Activated T-helper 1 cell treated with anti-CD3 and anti-CD28 coated beads, Interleukin-2, amount 50 U/mL, for 16 hours (primary cell): ENCODE measurements at places on chromosomes 13 and 19.

- no peak for DNase-seq
These were observed 19.5 kb downstream of the NOVA2 start for GRCh38 chr19:45954156-45954555.

DNA sequence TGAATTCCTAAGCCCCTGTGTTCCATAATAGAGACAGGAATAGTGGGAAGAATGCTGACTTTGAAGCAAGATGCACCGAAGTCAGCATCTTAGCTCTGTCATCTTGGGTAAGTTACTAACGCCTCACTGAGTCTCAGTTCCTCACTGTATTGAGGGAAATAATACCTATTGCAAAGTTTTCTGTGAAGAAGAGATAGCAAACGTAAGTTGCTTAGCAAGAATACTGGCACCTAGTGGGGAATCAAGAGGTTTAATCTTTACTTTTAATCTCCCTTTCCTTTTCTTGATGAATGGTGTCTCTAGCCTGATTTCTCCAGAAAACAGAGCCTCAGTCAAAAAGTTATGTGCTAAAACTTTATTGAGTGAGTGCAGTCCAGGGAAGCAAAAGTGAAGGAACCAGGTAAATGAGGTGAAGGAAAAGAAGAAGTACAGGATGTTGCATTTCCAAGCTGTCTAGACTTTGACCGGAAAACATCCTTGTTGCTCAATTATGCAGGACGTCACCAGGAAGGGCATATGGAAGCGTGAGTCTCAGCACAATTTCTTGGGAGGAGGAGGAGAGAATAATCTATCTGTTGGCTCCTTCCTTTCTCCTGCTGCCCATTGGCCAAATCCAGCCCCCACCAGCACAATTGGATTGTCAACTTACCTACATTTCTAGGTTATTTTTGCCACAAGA, 210.0 kb downstream of the B3GLCT start:
- DNase-seq = no peak

- no peak for DNase-seq
These were observed 521 bp upstream of the ZNF665 start for GRCh38 chr19:53193535-53194222.

- no peak for DNase-seq
These were observed 27.0 kb downstream of the TMEM161A start for GRCh38 chr19:19111136-19111835.

DNA sequence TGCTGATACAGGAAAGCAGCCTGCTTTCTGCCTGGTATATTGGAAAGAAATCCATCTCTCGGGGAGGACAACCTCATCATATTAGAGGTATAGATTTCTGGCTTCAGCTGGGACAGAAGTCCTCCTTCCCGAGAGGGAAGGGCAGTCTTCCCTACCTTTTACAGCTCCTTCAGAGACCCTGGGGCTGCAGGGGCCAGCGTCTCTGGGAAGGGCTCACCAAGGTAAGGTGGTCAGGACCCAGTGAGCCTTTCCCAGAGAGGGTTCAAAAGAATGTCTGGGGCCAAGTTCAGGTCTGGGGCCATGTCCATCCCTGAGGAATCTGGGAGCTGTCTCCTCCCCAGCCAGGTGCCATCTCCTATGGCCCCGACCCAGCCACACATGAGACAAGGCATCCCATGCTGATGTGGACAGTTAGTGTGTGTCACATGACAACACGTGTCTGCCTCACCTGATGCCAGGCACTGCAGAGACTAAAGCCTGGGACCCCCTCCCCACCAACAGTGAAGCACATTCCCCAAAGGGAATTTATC, 136.4 kb downstream of the URI1 start:
- DNase-seq = no peak

DNA sequence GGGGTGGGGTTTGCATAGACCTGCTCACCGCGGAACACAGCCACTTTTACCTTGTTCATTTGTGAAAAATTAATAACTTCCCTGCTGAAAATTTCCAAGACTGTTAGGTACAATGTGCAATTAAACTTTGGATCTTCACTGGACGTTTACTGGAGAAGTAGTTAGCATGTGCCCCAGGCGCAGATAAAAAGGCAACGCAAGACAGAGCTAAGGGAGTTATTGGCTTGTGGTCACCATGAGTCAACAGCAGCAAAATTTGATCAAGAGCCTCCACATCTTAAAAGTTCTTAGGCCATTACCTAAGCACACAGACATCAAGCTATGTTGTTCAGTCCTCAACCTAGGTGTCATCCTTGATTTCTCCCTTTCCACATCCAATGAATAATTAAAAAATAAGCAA, 257.0 kb downstream of the LHFPL6 start:
- no peak for DNase-seq

DNA sequence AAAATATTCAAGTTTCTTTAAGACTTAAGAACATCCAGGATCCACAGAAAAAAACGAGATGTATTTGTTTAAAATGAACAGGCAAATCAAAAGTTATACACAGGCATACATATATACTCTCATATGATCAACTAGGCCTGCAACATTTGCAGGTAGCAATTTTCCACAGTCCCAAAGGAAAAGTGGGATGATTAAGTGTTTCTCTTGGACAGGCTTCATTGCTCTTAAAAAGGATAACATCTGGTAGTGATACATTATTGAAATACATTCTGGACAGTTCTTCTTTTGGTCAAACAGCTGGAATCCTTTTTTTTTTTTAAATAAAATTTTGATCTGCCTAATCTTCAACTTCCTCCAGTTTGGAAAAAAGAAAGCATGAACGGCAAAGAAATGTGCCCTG, 114.8 kb upstream of the TDRD3 start:
- no peak for DNase-seq

DNA sequence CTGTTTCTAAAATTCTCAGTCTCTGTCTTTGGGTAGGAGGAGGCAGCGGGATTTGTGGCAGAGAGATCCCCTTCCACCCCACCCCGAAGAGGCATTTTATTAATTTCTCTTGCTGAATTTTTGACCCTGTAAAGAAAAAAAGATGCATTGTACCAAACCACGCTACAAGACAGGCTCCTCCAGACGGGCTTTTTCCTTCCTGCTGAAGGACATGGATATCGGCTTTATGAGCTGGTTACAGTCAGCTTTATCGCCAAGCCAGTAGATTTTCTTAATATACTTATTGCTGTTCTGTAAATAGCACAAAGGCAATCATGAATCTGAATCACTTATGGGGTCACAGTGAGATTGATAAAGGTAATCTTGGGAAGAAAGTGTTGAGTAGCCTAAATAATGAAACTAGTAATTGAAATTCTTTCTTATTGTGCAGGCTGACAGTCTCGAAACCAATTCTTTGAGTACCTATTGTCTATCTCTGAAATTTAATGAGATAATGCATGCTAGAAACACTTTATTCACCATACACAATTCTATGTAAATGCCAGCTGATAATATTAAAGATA, 24.5 kb downstream of the MBNL2 start:
- no peak for DNase-seq

DNA sequence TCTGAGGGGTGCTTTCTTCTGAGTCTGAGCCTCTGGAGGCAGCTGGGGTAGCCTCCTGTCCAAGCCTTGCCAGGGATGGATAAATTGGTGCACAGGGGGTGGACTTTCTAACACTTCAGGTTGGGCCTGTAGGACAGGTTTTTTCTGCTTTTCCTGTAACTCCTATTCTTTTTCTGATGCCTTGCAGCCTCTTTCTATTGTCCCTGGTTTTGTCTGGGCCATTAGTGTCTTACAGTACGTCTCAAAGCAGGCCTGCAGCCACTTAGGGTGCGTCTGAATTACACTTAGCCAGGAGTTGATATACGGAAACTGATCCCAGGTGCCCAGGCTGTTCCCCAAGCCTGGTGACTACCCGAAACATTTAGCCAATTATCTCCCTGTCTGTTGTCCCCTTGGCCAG, 213.3 kb upstream of the HTR2A start:
- no peak for DNase-seq

DNA sequence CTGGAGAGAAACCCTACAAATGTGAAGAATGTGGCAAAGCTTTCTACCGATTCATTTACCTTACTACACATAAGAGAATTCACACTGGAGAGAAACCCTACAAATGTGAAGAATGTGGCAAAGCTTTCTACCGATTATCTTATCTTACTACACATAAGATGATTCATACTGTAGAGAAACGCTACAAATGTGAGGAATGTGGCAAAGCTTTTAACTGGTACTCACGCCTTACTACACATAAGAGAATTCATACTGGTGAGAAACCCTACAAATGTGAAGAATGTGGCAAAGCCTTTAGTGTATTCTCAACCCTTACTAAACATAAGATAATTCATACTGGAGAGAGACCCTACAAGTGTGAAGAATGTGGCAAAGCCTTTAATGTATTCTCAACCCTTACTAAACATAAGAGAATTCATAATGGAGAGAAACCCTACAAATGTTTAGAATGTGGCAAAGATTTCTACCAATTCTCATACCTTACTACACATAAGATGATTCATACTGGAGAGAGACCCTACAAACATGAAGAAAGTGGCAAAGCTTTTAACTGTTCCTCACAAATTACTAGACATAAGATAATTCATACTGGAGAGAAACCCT, 12.9 kb upstream of the ZNF493 start:
- DNase-seq = no peak

- no peak for DNase-seq
These were observed 312.1 kb upstream of the PCDH20 start for GRCh38 chr13:61727767-61728166.

GRCh38 chr19:58181902-58182576, 822 bp upstream of the ZNF274 start:
- peak; percentile 21 for DNase-seq

DNA sequence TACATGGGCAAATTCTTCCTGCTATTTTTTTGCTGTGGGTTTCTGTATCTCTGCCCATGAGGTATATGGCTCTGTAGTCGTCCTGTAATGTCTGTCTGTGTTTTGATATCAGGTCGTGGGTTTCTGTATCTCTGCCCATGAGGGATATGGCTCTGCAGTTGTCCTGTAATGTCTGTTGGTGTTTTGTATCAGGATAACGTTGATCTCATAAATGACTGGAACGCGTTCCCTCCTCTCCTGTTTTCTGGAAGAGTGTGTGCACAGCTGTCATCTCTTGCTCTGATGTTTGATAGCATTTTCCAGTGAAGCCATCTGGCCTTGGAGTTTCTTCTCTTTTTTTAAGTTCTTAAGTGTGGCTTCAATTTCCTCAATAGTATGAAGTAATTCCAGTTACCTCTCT, 57.2 kb downstream of the SOX1 start:
- DNase-seq = no peak

DNA sequence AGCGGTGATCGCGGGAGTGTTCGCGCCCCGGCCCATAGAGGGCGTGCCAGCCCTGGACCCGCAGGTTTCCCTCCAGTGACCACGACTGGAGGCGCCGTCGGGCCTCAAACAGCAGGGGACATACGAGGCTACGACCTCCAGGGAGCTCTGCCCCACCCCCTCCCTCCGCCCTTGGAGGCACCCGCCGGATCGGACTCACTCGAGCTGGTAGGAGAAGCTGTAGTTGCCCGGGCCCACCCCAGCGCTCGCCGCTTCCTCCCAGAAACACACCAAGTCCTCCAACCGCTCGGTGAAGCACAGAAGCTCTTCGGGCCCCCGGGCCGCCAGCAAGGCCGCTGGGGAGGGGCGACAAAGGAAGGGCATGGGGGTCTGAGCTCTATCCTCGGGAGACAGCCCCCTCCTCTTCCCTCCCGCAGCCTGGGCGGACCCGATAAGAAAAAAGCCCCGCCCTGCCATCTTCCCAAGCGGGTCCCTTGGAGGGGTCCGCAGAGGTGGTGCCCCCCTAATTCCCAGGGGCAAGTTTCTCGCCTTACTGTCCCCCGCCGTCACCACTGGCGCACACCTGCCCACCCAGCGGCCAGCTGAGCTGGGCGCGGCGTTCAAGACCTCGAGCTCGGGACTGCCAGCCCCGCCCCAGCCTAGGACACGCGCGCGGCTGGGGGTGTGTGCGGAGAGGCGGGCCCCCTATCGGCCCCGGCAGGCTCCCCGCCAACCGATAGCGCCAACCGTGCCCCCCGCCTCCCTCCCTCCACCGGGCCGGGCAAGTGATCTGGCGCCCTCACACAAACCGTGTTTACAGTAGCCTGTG, 1.0 kb downstream of the EPOR start:
- DNase-seq = no peak

GRCh38 chr19:33295621-33296487, 6.5 kb downstream of the CEBPA start:
- DNase-seq = no peak

DNA sequence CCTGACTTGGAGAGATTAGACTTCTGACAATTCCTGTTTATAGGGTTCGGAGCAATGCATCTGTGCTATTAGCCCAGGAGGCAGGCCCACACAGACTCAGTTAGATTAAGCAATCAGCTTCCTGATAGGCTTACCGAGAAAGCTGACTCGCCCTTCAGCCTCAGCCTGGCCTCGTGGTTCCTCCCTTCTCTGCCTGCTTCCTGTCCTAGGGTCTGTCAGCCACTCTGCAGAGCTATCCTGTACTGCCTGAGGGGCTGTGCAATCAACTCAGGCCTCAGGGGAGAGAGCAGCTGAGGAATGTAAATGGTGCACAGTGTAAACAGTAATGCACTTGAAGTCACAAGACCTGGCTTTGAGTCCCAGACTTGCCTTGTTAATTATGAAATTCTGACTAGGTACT, 30.7 kb downstream of the HTR2A start:
- no peak for DNase-seq

GRCh38 chr13:61466280-61466679, 50.6 kb upstream of the PCDH20 start:
- no peak for DNase-seq

- no peak for DNase-seq
These were observed 3.3 kb downstream of the COL4A1 start for GRCh38 chr13:110303644-110304043.

- no peak for DNase-seq
These were observed 94.8 kb upstream of the AKAP11 start for GRCh38 chr13:42177189-42177588.

DNA sequence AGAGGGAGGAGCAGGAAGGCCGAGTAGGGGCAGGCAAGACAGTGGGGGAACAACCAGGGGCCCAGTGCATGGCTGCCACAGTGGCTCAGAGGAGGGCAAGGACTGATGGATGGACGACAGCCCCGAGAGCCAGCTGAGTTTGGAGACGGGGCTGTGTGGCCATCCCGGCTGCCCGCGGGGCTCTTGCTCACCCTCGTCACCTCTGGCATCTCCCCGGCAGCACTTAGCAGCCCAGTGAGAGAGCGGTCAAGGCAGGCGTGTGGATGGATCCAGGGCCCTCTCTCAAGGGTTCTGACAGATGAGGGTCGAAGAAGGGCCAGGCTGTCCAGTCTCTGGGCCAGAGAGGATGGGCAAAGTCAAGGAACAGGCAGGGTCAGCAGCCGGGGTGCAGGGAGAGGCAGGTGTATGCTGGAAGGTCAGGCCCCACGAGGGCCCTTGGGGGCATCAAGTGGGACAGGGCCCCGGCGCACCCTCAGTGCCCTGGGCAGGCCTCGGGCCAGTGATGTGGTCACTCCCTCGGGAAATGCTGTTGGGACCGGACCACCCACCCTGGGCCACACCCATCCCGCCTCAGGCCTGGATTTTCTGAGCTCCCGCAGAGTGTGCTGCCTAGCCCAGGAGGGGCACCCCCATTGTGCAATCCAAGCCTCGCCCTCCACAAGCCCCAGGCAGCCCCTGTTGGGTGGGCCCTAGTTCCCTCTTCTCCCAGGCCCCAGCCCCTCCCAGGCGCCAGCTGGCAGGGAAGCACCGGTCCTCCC, 56.4 kb upstream of the TPM4 start:
- DNase-seq = no peak
